ENCODE measurements at places on chromosomes 6 and 20.
A peak's percentile ranks its signal among the peaks of the same experiment; 100 is the strongest.

DNA sequence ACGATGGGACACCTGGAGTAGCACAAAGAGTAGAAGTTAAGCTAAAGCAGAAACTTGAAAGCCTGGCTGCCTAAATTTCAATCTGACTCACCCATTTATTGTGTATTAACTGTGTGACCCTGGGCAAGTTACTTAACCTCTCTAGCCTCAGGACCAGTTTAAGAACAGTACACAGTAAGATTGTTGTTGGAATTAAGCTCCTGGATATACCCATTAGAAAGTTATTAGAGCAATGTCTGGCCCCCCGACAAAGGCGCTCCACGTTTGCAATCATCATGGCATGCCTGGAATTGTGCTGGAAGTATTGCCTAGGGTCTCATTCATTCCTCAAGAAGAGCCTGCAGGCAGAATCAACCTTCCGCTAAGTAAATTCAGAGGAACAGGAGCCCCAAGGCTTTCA, 1.4 kb downstream of the SDC4 start:
- DNase-seq: peak; percentile 34

GRCh38 chr20:22324505-22324904, 259.9 kb downstream of the FOXA2 start:
- no peak for DNase-seq

- no peak for DNase-seq
These were observed 14.7 kb downstream of the KCNQ2 start for GRCh38 chr20:63457737-63458136.

DNA sequence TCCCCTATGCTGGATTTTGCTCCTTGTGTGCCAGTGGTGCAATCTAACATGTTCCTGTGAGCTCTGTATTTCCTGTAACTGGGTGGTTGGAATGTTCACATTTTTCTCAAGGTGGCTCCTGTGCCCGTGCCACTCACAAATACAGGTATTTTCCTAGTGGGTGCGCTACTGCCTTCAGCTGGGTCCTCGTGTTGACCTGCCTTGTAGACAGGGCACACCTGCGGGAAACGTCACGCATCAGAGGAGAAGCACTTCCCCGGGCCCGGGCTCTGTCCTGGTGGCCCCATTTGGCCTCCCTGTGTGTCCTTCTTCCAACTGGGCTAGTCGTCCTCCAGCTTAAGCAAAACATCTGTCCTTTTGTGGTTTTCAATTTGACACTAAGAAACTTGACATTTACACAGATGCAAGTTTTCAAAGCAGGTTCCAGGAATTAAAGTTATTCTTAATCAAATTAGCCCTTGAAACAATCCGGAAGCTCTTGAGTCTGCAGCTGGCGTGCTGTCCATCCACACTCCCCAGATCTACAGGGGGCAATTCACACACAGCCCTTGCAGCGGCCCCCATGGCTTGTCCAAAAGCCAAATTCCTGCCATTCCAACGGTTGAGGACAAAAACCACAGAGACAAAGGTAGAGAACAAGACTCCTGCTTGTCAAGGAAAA, 275.1 kb downstream of the CDC5L start:
- DNase-seq: peak; percentile 91

- DNase-seq: no peak
These were observed 84.4 kb downstream of the BACH2 start for GRCh38 chr6:90212274-90212673.

GRCh38 chr6:119445666-119446065, 96.1 kb upstream of the MAN1A1 start:
- DNase-seq: no peak

DNA sequence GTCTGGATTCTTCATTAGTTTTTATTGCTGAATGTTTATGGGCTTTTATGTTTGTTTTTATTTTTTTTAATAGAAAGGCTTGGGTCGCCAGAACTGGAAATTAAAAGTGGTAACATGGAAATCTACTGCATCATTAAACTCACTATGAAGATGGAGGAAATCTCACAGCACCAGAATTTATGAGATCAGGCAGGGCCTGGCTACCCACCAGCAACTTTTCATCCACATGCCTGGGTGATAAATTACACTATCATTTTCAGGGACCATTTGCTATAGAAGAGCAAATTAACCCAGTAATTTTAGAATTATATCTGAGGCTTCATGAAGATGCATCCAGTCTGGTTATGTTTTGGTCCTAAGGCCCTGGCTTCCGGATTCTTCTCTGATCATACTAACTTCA, 57.8 kb upstream of the PLCB4 start:
- no peak for DNase-seq

DNA sequence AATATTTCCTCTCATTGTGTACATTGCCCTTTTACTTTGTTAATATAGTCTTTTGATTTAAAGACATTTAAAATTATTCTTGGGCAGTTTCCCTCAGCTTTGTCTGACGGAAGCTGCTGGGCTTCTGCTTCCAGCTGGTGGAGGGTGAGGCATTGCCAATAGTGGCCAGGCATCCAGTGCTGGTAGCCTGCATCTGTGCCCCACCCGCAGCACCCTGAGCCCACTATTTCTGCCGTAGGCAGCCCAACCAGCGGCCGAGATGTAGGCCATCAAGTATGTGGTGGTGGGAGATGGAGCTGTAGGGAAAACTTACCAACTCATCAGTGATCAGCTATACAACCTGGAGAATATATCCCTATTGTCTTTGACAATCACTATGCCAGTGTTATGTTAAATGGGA, 226.0 kb upstream of the SYNCRIP start:
- DNase-seq: no peak

DNA sequence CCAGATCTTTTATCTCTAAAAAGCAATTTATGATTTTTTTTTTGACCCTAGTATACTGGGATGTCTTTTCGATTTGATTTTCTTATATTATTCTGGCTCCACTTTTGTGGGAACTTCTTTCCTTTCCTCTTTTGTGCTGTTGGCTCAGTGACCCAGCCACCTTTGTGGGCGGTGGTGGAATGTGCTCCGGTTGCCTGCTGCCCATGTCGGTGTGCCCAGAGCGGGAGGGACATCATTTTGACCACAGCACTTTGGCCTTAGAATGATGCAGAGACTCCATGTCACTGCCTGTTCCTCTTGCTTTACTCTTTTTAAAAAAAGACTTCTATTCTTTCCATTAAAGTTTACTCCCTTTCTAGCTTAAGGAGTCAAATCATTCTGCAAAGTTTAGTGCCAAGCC, 198.0 kb downstream of the FARS2 start:
- no peak for DNase-seq

GRCh38 chr6:44255871-44256774, 1.2 kb downstream of the SLC35B2 start:
- no peak for DNase-seq

- DNase-seq: peak; percentile 26
These were observed 277.0 kb upstream of the TBX18 start for GRCh38 chr6:85041376-85041775.

- DNase-seq: no peak
These were observed 22.4 kb downstream of the TAF4 start for GRCh38 chr20:62043131-62043914.

DNA sequence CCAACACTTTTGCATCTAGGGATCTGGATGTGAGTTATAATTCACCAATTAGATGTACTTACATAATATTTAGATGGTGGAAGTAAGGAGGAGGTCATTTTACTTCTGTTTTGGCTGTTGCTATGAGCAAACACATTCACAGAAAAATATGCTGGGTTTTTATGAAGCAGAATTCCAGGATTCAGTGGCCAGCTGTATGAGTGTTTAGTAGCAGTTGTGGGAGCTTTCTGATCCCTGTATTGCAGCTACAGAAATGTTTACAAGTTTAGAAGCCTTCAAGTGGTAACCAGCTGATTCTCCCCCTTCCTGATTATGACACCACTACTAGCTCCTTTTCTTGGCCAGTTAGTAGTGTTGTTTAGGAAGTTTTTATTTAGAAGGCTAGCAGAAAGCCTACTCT, 177.0 kb downstream of the TENT5A start:
- DNase-seq: no peak

DNA sequence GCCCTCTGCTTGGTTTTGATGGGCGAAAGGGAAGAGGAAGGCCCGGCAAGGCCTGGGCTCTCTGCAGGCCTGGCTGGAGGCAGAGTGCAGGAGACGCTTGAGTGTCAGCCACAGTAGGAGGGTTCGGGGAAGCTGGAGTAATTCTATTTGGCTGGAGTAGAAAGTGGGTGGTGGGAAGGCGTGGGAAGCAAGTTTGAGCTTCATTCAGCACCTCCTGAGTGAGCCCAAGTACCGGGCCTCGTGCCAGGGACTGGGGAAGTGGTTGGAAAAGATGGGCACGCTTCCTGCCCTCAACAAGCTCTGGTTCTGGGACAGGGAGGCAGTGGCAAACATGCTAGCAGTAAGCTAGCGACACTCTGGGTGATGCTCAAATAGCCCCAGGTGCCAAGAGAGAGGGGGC, 72.5 kb downstream of the DLGAP4 start:
- DNase-seq: no peak

GRCh38 chr6:13001927-13002326, 285.4 kb downstream of the PHACTR1 start:
- no peak for DNase-seq

- peak; percentile 46 for DNase-seq
These were observed 23.7 kb downstream of the SERPINB1 start for GRCh38 chr6:2817903-2818443.

DNA sequence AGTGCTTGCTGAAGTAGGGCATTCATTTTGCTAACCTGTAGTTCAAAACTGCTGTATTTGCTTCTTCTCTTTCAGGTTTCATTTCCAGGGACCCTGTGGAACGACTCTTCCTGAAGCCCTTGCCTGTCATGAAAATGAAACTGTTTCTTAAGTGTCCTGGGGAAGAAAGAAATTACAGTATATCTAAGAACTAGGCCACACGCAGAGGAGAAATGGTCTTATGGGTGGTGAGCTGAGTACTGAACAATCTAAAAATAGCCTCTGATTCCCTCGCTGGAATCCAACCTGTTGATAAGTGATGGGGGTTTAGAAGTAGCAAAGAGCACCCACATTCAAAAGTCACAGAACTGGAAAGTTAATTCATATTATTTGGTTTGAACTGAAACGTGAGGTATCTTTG, 3.4 kb upstream of the NOL7 start:
- DNase-seq: no peak

GRCh38 chr6:128570680-128571063, 50.3 kb upstream of the PTPRK start:
- no peak for DNase-seq

GRCh38 chr6:14010275-14010674, 85.5 kb downstream of the RNF182 start:
- DNase-seq: no peak

DNA sequence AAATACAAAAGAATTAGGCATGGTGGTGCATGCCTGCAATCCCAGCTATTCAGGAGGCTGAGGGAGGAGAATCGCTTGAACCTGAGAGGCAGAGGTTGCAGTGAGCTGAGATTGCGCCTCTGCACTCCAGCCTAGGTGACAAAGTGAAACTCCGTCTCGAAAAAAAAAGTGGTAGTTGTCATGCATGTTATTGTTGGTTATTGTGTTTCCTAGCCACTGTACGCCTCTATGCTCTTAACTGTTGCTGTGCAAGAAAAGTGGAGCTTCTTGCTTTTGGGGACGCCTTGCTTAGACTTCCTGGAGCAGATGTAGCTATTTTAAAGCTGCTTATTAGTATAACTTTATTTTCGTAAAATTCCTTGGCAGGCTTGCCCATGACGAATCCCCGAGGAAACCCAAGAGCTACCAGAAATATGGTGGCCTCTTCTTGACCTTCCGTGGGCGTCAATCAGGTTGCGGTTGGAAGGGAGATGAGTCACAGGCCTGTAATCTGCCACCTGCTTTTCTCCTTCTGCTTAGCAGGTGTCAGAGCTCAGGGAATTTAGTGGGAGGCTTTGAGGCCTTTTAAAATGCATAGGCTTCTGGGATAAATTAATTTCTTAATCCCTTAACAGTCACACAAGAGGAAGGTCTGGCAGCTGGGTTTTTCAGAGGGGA, 17.3 kb downstream of the GABRR2 start:
- peak; percentile 94 for DNase-seq

GRCh38 chr6:74939151-74939708, 266.6 kb downstream of the COL12A1 start:
- peak; percentile 58 for DNase-seq

- no peak for DNase-seq
These were observed 10.0 kb downstream of the MRAP2 start for GRCh38 chr6:84043555-84043954.

DNA sequence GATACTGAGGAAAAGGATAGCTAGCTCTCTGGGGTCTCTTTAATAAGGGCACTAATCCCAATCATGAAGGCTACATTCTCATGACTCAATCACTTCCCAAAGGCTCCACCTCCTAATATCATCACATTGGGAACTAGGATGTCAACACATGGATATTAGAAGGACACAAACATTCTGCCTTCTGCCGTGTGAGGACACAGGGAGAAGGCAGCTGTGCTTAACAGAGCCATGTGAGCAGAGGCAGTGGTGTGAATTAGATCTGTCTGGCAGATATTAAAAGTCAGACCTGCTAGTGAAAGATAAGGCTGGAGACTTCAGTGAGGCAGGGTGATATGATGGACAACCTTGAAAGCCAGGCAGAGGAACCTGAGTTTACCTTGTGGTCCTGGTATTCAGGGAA, 341.9 kb downstream of the ARHGAP18 start:
- no peak for DNase-seq

DNA sequence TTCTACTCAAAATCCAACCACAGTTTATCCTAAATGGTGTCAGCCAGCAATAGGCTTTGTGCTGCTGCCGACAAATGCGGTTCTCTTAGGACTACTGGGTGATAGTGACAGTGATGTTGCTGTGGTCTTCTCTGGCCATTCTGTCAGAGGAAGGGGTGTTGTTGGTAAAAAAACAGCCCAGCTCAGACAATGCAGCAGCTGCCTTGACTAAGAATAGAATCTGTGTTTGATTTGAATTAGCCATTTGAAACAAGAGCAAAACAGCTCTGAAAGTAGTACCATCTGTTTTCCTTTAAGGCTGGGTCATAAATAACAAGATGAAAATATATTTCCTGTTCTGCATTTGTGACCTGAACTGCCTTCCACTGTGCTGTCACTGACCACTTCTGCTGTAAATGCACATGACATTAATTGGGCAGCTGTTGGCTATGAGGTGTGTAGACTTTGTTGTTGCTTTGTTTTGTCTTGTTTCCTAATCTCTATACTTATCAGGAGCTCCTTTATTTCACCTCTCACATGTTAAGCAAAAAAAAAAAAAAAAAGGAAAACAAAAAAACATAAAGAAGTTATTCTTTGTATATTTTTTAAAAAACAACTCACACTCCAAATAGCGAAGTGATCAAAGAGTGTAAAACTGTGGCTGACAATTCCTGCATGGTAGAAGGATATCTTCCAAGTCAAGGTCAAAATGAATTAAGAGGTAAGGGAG, 497.8 kb upstream of the ARID1B start:
- no peak for DNase-seq
